H9 (cell line): ENCODE measurements at places on chromosomes 16 and 17.

DNA sequence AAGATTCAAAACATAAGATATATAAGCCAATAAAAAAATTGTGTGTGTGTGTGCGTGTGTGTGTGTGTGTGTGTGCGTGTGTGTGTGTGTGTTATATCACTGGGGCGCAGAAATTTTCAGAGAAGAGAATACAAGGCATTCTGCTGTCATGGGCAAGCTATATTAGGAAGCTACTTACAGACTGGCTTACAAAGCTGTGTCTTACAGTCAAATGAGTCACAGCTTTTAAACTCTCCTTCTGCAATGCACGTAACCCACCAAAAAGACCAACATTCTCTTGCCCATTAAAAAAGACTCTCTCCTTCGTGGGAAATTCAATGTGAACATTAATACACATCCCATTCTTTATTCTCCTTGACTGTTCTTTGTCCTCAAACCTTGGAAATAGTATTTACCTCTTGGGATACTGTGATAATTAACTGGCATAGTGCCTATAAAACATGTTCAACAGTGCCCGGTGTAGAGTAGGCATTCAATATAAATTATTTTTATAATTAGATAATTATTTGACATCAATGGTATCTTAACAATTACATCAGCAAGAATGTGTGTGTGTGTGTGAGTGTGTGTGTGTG is 860.4 kb upstream of the SOX9 start:
- H3K27me3 ChIP-seq: no peaks in the 10 kb centered on the region
- no peak overlapping the region for H3K27ac ChIP-seq
- no peak for DNase-seq
- H3K4me1 ChIP-seq: no peaks in the 10 kb centered on the region

DNA sequence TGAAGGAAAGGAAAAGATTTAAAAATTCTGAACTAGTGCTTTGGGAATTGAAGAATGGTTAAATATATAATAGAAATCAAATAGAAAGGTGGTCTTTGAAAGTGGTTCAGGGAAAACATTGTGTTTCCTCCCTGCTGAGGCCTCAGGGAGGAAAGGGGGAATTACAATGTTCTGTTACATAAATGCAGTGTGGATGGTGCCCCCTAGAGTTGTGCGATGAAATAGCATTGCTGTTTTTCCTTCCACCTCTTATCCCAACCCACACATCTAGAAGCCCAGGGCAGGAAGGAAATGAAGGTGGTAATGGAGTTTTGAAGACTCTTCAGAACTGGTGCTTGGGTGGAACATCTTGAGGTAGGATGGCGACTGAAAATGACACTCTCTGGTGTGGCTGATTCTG is 6.4 kb upstream of the TOX3 start:
- H3K4me3 ChIP-seq: no peak overlapping the region
- no peaks in the 10 kb centered on the region for H3K36me3 ChIP-seq
- H3K27ac ChIP-seq: no peak overlapping the region

GRCh38 chr16:88495268-88495772 is 42.2 kb downstream of the ZFPM1 start:
- no peak for DNase-seq
- no peaks in the 10 kb centered on the region for H3K36me3 ChIP-seq
- H3K4me1 ChIP-seq: no peaks in the 10 kb centered on the region
- H3K27me3 ChIP-seq: no peaks in the 10 kb centered on the region

DNA sequence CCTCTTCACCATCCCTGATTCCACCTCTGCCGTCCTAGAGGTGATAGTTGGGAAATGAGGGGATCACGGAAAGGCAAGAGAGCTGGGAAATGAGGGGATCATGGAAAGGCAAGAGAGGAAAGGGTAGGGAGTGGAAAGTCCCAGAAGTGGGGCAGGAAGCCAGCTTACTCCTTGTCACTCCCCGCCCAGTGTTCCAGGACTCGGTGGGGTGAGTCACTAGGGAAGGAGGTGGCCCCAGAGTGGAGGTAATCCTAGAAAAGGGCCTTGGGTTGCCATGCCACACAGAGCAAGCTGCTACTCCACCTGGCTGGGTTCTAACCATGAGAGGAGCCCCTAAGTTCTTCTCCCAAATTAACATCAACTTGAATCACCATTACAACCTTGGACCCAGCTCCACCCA is 14.8 kb downstream of the ALOXE3 start:
- H3K4me3 ChIP-seq: no peak overlapping the region
- H3K36me3 ChIP-seq: no peaks in the 10 kb centered on the region
- H3K27ac ChIP-seq: no peak overlapping the region
- no peaks in the 10 kb centered on the region for H3K4me1 ChIP-seq
- DNase-seq: no peak
- H3K27me3 ChIP-seq: no peaks in the 10 kb centered on the region; the same call in 1 of the 2 replicates

DNA sequence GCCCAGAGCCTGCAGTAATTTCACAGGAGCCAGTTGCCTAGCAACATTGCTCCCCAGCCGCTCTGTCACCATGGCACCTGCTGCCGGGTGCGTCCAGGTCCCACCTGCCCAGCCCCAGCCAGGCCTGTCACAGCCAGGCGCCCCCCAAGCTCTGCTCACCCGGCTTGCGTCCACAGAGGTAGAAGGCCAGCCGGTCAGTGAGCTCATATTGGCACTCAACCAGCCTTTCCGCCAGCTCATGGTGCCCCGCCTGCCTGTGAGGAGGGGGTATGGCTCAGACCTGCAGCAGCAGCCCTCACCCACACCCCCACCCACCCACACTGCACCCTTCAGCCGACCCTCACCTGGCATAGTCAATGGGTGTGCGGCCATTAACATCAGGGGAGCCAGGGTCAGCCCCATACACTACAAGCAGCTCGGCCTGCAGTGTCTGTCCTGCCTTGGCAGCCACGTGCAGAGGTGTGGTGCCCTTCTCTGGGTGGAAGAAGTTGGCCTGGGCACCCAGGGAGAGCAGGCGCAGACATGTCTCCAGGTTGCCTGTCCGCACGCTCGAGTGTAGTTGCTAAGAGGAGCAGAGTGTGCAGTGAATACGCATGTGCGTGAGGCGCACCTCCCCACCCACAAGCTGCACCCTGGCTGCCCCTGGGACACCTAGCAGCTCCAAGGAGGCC is 7.7 kb downstream of the GIT1 start:
- no peak for DNase-seq
- H3K4me1 ChIP-seq: peaks cover 11% of the 10 kb centered on the region; the same call in 1 of the 2 replicates
- H3K4me3 ChIP-seq: no peak overlapping the region
- H3K36me3 ChIP-seq: peaks cover 20% of the 10 kb centered on the region
